ENCODE measurements at places on chromosomes 4 and X.

- DNase-seq: no peak
These were observed 177.7 kb downstream of the RBM46 start for GRCh38 chr4:154958621-154959358.

- DNase-seq: no peak
These were observed 45.9 kb downstream of the FREM3 start for GRCh38 chr4:143654571-143654970.

DNA sequence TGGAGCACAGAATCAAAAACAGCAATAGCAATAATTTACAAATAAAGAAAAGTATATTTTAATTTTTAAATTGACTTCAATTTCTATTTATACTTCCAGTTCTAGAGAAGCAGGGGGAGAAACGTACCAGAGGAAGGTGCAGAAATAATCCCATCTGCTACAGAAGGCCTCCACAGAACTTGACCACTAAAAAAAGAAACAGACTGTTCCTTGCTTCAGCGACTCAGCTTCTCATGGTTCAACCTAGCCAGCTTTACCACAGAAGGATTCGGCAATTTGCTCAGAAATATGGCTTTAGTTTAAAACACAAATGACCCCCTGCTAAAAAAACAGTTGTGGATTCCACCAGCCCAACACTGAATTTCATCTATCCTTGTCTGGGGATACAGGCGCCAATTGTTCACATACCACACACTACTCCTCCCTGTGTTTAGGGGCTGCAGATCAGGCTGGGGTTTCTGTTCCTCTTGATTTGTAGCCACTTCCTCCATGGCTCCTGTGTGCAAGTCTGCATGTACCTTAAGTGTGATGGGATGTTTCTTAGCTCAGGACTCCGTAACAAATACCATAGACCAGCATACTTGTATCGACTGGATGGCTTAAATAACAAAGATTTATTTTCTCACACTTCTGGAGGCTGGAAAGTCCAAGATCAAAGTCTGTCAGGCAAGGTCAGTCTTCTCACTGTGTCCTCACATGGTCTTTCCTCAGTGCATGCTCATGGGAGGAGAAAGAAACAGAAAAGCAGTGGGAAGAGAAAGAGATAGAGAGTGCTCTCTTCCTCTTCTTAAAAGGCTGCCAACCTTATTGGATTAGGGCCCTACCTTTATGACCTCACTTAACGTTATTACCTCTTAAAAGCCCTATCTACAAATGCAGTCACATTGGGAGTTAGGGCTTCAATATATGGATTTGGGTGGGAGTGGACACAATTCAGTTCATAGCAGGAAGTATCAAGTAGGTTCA lies 79.1 kb downstream of the AMOT start:
- DNase-seq: no peak

DNA sequence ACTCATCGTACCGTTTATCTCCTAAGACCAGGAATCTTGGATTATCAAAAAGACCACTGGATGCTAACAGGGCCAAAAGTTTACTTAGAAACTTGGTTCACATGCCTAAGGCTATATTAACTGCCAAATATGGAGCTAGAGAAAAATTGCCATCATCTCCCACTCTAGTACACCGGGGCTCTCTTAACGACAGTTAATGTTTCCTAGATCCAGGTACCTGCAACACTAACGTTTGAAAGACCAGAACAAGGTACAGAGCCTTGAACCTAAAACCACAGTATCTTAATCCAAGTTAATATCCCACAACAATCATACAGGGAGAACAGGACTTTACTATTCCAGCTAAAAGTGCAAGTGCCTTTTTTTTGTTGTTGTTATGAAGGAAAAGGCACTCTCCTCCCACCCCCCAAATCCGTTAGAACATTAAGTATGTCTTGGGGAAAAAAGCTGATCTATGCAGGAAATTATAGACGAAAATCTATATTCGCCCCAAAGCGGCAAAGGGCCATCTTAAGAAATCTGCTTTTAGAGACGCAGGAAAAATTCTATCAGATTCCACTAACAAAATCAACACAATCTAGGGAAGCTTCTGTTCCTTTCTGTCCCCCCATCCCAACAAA lies 1.3 kb downstream of the G3BP2 start:
- no peak for DNase-seq

DNA sequence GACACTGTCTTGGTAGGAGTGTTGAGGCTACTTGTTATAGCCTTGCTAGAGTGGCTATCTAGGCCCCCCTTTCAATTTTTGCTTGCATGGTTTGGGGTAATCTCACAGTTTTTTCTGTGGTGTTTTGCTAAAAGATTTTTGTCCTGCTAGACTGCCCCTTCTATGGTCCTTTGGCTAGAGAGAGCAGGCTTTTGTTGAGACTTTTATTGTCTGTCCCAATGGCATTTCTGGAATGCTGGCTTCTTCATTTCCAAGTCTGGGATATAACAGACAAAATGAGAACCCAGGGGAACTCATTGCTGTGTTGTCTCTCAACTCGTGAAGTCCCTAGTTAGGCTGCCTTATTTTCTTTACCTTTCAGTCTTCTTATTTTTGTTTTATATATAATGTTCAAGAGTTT lies 160.2 kb upstream of the ZC4H2 start:
- no peak for DNase-seq

DNA sequence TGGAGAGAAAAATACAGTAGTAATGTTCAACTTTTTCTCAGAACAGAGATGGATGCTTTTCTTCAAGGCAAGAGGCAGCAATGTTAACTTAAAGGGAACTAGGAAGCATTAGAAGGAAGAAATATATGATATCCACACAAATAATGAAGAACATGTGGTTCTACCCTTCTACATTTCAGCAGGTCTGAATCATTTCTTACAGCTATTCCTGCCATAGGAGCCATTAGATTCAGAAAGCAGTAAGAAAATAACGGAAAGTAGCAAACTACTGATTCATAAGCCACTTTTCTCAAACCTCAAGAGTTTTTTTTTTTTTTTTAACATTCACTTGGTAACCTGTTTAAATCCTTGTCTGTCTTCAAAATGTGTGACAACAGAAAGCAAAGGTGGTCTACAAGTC lies 1251.6 kb upstream of the AGA start:
- DNase-seq: no peak

GRCh38 chr4:101306764-101307615 lies 40.3 kb downstream of the PPP3CA start:
- no peak for DNase-seq

GRCh38 chr4:163107754-163108153 lies 58.9 kb downstream of the NAF1 start:
- no peak for DNase-seq

DNA sequence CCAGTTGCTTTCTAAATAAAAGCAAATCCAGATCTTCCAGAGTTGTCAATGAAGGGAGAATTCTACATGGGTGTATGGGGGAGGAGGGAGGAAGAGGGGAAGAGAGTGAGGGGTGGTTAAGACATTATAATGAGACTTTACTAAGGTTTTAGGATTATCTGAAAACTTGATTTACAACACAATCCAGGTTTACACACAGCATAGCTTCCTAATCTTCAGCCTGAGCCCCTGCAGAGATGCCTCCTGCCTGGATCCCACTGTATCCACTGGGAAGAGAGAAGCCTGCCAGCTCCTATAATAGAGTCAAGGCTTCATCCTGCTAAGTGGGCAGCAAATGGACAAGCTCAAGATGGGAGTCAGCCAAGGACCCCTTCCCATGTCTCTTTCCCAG lies 85.6 kb upstream of the KIT start:
- DNase-seq: no peak

GRCh38 chr4:101294597-101294996 lies 52.7 kb downstream of the PPP3CA start:
- no peak for DNase-seq

GRCh38 chr4:80305466-80305865 lies 30.1 kb upstream of the CFAP299 start:
- DNase-seq: no peak

DNA sequence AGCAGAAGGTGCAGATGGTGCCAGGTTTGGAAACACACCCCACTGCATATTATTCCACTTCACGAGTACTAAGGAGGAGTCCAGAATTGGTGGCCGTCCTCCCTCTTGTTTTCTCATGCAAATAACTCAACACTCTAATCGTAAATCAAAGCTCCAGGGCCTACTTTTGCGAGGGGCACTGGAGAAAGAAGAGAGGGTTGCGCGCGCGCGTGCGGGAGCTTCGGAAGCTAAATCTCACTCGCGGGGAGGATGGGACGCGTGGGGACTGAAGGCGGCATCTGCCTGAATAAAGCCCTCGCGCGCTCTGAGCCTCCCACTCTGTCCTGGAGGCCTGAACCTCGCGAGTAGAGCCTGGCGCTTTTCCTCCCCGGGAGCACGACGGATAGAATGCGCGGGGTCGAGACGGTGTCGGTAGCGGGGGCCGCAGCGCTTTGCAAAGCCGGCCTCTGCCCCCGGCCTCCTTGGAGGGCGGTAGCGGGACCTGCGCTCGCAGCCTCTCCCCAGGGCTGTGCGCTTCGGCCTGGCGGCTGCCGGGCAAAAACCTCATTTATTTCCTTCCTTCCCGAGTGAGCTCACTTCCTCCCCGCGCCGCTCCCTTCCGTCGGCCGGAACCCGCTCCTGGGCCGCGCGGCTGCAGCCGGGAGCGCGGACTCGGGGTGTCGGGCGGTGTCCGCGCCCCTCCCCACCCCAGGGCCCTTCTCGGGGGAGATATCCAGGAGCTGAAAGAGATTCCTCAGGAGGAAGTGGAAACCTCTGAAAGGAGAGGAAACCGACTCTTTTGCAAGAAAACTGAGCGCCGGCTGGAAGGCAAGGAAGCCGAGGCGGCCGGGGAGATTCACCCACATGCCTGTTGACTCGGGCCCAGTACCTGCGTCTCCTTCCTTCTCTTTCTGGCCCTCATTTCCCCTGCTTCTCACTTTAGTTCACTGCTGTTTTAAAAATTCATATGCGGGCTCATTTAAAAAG lies 20.7 kb downstream of the HAND2 start:
- DNase-seq: no peak

- DNase-seq: no peak
These were observed 186.5 kb upstream of the NRK start for GRCh38 chrX:105635794-105636193.

DNA sequence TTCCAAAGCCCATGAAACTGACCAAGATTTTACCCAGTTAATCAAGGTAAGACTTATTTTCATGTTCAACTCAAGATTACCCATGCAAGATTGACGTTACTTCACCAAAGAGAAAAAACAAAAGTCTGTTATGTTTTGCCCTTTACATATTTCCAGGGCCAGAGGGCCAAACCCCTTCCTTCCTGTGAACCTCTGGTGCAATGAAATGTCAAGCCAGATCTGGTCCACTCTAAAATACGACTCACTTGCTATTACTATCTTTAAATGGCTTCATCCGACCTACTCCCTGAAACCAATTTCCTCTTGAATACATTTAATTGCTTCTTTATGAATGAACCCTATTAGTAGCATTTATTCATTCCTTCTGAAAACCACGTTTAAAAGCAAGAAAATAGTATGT lies 33.0 kb downstream of the TSPAN5 start:
- no peak for DNase-seq

DNA sequence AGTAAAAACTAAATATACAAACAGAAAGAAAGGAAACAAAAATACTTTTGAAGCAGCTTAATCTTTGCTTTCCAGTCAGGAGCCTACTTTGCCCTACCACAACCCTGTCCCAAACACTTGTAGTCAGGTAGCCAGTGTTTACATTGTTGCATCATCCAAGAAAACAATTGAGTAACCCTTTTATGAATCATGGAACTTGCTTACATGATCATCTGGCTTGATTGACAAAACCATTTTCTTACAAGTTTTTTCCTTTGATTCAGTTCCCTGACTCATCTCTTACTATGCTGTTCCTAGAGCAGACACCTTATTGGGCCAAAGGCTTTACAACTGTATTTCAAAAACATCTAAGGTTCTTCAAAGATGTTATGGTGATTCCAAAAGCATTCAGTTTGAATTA lies 740.1 kb downstream of the KLHL13 start:
- no peak for DNase-seq

DNA sequence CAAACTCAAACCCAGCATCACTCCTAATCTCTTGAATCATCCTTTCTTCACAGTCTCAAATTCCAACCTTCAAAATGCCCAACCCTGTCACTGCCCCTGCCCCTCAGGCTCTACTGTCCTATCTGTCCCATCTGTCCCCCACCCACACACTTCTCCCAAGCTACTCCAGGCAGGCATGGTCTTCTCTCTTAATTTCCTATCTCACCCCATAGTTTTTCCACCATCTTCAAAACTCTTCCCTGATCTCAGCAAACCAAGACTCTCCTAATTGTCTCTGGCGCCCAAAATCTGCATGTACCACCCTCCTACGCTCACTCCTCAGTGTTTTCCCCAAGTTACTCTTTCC lies 644 bp downstream of the LAMP2 start:
- DNase-seq: no peak

DNA sequence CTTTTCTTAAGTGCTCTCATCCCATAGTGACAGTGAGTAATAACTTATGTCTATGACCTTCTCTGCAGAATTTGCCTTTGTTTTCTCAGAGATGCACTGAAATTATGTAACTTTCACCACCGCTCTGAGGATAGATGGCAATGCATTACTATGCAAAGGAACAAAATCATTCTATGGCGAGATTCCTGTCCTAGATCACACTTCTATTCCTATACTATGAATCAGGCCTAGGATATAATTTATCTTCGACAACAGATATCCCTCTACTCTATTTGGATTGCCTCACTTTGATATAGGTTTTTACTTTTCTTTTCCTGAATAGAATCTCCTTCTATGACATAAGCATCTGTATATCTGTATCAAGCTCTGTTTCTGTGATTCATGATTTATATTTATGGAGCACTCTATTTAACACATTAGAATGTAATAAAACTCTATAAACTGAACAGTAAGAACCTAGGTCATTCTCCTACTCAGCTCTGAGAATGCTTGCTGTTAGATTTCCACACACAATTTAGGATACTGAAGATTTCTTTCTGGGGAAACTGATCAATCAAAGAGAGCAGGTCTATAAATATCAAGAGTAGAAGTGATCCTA lies 1082.3 kb upstream of the ADGRL3 start:
- DNase-seq: no peak

- no peak for DNase-seq
These were observed 37.8 kb downstream of the UCHL1 start for GRCh38 chr4:41294445-41295062.

GRCh38 chr4:18850867-18851266 lies 829.3 kb upstream of the LCORL start:
- no peak for DNase-seq

- no peak for DNase-seq
These were observed 32.0 kb upstream of the SMARCAD1 start for GRCh38 chr4:94175553-94176261.

DNA sequence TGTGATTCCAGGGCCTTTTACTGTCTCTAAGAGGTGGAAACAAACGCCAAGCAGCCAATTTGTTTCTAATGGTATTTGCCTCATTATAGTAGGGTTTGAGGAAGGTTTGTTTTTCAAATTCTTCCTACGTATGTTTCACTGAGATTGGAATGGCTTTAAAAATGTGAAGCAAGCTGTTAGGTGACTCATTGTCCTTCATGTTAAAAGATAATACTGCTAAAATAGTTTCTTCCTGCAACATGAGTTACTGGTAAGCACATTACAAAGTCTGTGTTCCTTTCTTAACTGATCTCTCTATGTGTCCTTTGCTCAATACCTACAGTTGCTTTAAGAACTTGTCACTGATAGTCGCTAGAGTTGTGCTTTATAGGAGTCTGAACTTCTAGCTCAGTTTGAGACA lies 1183.9 kb downstream of the RPA4 start:
- DNase-seq: no peak

- DNase-seq: no peak
These were observed 85.2 kb upstream of the DCLK2 start for GRCh38 chr4:149993030-149993429.
